ENCODE measurements at places on chromosomes 7 and 10.
A peak's percentile ranks its signal among the peaks of the same experiment; 100 is the strongest.

DNA sequence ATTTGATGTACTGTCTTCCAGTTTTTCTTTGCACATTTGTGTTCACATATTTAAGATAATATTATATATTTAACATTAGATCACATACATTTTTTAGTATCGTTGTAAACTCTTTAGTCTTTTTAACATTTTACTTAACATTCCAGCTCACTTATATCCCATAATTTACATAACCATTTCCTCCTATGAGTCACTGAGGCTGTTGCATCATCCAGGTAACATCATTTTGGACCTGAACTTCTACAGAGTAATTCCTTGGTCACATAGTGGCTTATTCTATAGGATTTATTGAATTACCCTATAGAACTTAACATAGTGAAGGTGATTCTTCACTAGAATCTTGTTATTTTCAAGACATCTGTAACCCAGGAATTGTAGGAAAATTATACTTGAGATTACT, 194.4 kb downstream of the POU6F2 start:
- DNase-seq = no peak

GRCh38 chr10:35448687-35449662, 112.7 kb downstream of the CCNY start:
- peak; percentile 46 for DNase-seq

- DNase-seq = no peak
These were observed 53.5 kb downstream of the ZNF467 start for GRCh38 chr7:149719912-149720335.

- DNase-seq = no peak
These were observed 155.3 kb upstream of the FRMD4A start for GRCh38 chr10:14485986-14486385.

- peak; percentile 36 for DNase-seq
These were observed 19.4 kb downstream of the KAZALD1 start for GRCh38 chr10:101080933-101081931.

DNA sequence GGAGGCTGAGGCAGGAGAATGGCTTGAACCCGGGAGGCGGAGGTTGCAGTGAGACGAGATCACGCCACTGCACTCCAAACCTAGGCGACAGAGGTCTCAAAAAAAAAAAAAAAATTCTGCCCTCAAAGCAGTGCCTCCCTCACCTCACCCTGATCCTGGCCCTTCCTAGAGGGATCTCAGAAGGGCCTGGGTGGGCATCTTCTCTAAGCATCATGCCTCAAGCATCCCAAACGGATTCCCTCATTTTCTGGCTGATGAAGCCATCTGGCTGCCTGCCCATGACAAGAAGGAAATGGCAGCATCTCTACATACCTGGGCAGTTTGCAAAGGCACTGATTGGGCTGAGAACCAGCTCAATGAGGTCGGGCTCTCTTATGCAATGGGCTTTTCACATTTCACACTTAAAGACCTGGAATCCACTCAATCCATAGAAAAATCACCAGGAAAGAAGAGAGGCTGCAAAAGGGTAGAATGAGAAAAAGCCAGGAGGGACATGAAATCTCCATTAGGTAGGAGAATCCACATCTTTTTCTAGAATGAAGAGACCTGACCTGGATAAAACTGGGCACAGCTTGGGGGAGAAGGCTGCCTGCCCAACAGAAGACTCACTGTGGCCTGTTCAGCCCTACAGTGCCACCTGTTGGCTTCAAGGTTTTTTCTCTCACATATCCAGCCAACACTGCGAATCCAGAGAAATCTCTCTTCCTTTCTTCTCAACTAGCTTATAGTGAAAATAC, 48.1 kb downstream of the PDLIM1 start:
- DNase-seq = peak; percentile 74

DNA sequence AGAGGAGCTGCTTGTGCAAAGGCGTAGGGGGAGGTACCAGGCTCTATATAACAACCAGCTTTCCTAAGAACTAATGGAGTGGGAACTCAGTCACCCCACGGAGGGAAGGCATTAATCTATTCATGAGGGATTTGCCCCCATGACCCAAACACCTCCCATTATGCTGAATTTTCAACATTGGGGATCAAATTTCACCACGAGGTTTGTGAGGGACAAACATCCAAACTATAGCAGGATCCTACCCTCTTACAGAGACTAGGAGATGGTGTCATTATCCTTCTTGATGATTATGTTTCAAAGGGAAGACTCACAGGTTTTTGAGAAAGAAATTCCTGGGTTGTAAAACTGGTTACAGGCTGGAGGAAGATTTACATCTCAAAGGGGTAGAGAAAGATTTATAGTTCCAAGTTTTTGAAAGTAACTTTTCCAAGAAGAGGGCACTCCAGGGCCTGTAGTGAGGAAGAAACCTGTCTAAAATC, 295.0 kb upstream of the DKK1 start:
- DNase-seq = no peak

GRCh38 chr7:96131525-96131924, 190.4 kb downstream of the SLC25A13 start:
- DNase-seq = no peak

DNA sequence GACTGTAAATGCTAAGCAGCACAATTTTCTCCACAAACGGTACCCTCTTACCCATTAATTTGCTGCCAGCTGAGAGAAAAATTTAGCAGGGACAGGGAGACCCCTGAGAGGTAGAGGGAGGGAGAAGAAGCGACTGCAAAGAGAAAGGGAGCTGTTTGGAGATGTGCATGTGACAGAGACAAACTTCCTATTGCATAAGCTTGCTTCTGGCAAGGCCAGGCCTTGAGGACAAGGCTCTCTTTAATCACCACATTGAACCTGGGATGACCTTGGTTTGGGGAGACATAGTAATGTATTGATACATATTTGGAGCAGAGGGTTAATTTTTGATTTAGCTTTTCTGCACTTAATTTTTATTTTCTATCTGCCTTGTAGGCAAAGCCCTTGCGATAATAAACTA, 31.1 kb upstream of the HIBADH start:
- DNase-seq = peak; percentile 53

DNA sequence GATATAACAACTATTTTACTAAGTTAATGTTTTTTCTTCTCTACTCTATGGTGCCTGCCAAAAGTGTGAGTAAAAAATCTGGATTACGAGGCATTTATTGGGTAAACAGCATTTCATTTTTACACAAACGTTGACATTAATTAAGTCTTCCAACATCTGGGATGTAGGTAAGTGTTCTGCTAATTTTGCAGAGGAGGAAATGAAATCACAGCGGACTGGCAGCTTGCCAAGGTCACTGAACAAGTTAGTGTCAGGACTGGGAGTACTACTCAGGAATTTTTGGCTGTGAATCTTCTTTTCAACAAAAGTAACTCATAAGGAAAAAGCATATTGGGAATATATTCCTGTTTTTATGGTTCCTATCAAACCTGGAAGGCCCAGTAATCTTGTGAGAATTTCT, 612.1 kb upstream of the FZD8 start:
- peak; percentile 76 for DNase-seq

- DNase-seq = no peak
These were observed 312.6 kb downstream of the SKIDA1 start for GRCh38 chr10:21212912-21213311.

- DNase-seq = no peak
These were observed 349.0 kb downstream of the TNS3 start for GRCh38 chr7:47232751-47233412.

- DNase-seq = no peak
These were observed 55.9 kb upstream of the PAPSS2 start for GRCh38 chr10:87603769-87604168.

DNA sequence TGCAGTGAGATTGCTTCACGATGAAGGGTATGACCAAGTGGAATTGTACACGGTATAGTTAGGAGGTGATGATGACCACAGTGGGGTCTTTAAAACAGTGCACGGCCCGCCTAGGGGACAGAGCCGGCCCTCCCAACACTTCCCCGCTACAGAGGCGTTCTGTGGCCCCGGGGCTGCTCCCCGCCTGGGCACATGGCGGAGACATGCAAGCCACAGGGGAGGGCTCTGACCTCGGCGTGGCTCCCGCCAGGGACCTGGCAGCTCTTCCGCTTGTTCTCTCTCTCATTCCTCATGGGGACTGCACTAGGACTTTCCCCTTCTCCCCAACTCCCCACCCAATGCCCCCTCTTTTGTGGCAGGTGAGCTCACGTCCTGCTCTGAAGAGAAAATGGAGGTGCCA, 393.8 kb downstream of the DNAJB6 start:
- DNase-seq = no peak

Measured in cardiac fibroblast (primary cell).